Stimulated activated CD8-positive, alpha-beta memory T cell treated with anti-CD3 and anti-CD28 coated beads, Interleukin-12 subunit alpha, Interleukin-12 subunit beta, amount 100 ng/mL, for 1 hour (primary cell): ENCODE measurements at places on chromosomes 5 and 9.

GRCh38 chr5:89065919-89066318 is 182.9 kb upstream of the MEF2C start:
- no peak for DNase-seq

- DNase-seq = no peak
These were observed 539 bp downstream of the POC5 start for GRCh38 chr5:75716715-75717081.

DNA sequence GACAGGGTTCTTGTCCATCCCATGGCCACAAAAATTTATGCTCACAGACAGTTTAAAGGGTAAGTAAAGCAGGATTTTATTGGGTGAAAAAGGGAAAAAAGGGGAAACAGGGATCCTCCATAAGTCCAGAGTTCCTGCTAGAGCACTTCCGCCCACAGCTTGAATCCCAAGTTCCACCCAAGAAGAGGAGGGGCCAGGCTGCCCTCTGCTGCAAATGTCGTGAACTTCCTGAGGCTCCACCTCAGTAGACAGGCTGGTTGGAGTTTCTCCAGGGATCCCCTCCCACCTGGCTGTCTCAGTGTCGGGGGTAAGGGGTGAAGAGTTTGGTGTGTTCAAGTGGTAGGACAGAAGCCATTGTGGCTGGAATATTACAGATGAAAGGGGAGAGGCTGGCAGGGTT is 275.0 kb upstream of the SGCD start:
- DNase-seq = no peak

DNA sequence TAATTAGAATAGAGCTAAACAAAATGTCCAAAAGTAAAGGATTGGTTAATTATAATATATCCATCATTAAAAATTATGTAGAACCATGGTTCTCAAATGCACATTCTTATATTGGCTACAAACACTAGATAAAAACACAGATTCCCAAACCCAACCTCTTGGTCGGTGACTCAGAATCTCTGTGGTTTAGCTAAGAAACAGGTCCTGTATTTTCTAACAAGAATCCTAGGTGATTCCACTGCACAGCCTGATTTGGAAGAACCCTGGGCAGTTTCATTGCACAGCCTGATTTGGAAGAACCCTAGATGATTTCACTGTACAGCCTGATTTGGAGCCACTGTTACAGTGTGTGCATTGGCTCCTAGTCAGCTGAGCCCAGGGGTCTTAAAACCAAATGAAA is 67.9 kb downstream of the KIAA1958 start:
- no peak for DNase-seq

DNA sequence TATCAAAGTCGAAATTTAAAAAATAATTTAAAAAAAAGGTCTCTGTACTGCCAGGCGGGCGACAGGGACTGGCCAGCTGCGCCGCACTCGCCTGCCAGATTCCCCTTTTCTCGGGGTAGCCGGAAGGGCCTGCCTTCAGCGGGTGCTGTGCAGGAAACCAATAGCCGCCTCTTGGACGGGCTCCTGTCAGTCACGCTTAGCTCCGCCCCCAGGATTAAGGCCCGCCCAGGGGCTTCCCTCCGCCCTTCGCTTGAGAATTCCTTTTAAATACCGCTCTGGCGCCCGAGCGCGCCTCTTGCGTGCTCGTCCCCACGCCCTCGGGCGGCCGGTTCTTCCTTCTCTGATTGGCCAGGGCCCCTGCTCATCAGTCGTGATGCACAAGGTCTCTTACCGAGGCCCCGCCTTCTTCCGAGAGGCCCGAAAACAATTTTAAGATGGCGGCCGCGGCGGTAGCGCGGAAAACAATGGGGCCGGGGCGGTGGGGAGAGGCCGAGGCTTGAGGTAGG is at the start of gene MAML1:
MAML1 (plus strand) TSS at position 411 of the 506 bp plus-strand sequence. CDS start 291 bp downstream, outside the sequence.
- peak; percentile 98 for DNase-seq

DNA sequence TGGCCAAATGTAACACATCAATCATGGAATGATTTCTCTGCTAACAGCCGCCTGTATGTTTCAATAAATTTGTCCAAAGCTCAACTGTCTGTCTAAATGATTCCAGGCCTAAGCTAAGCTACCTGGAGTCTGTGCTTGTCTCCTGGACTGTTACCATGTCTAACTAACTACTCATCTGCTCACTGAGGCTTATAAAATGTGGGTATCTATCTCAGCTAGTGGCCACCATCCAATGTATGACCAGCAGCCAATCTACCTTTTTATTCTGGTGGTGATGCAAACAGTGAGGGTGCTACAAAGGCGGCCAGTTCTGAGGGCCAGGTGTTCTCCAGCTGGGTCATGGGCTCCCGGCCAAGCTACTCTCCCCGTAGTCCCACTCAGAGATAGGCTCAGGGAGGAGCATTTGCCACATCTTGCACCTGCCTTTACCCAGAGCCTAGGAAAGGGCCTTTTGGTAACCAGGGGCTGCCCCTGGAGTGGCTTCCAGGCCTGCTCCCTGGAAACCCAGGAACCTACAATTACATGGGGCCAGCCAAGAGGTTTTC is 59.1 kb downstream of the PFDN1 start:
- no peak for DNase-seq

DNA sequence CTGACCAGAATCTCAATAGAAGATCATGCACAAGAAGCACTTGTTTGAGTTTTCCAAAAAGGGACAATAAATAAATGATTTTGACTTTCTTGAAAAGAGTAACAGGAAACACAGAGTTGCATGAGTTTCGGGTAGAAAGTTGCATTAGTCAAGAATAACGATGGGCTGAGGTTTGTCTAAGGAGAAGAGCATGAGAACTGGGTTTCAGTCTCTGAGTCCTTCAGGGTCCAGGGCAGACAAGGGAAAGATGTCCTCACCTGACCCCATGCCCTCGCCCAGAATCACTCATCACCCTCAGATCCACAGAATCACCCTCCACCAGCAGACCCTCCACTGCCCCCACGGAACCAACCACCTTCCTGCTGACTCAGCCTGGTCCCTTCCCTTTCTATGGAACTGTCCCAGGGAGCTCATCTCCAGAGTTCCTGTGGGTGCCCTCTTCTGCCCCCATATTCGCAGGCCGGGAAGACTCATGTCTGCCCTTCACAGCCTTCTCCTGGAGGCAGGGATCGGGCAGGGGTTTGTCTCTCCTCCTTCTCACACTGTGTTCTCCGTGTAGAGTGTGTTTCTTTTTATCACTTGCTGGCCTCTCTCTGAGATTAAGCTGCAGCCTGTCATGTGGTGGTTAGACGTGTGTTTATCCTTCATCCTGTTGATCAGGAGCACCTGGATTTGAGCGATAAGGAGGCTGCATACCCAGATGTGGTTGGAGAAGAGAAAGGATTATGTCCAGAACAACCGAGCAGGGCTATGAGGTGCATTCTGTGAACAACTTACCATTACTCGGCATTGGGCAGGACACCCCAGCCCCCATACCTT is 442.6 kb downstream of the MAT2B start:
- DNase-seq = no peak

- DNase-seq = no peak
These were observed 14.1 kb upstream of the ELL2 start for GRCh38 chr5:95975703-95976102.

- no peak for DNase-seq
These were observed 39.6 kb downstream of the MACIR start for GRCh38 chr5:103298117-103298516.
